Activated gamma-delta T cell treated with anti-CD3 and anti-CD28 coated beads, Interleukin-2, amount 50 U/mL, for 16 hours (primary cell): ENCODE measurements at places on chromosomes 2 and 18.

GRCh38 chr2:108320326-108320922 lies 31.7 kb downstream of the SULT1C2 start:
- DNase-seq = no peak

- DNase-seq = no peak
Measured at GRCh38 chr2:41966431-41966893, 81.4 kb upstream of the PKDCC start.

GRCh38 chr2:4404363-4404762 lies 701.0 kb downstream of the DCDC2C start:
- no peak for DNase-seq

- DNase-seq = no peak
Measured at GRCh38 chr2:191859681-191860080, 12.8 kb upstream of the CAVIN2 start.

DNA sequence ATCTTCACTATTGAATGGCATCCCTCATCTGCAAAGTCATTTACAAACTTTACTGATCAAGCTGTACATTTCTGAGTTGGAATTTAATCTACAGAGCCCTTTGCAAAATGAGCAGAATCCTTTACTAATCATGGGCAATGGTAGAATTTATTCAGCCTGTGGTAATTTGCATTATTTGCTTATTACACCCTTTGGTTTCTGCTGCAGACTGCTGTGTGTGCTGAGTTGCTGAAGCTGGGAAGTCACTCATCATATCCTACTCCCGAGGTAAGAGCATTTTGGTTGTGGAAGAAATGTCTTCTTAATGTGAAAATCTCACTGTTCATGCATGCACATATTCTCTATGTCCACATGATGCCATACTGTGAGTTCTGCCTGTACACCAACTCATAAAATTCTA lies 357.4 kb upstream of the SLC39A10 start:
- no peak for DNase-seq

GRCh38 chr2:100923461-100924060 lies 78.5 kb upstream of the RPL31 start:
- no peak for DNase-seq

- no peak for DNase-seq
Measured at GRCh38 chr2:149100739-149101699, 62.5 kb downstream of the LYPD6B start.

- DNase-seq = no peak
Measured at GRCh38 chr2:2708575-2709430, 377.7 kb upstream of the MYT1L start.

GRCh38 chr2:42342061-42342794 lies 18.8 kb downstream of the COX7A2L start:
- no peak for DNase-seq

GRCh38 chr2:121826036-121826435 lies 70.6 kb downstream of the TSN start:
- DNase-seq = no peak

DNA sequence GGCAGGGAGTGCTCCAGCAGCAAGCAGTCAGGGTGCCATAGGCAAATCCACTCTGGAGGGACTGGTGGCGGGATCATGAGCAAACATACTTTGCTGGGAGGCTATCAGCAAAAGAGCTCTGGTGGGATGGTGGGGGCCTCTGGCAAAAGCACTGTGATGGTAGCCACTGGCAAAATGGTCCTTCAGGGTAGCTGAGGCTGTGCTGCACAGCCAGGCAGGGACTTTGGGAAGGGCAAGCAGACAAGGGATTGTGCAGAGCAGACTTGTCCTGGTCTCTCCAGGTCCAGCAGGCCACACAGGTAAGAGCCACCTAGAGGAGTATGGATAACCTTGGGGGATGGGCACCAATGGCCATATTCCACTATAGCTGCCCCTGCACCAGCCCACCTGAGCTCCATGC lies 129.4 kb upstream of the OTOS start:
- DNase-seq = no peak

GRCh38 chr18:7367336-7367735 lies 136.4 kb downstream of the LRRC30 start:
- no peak for DNase-seq

DNA sequence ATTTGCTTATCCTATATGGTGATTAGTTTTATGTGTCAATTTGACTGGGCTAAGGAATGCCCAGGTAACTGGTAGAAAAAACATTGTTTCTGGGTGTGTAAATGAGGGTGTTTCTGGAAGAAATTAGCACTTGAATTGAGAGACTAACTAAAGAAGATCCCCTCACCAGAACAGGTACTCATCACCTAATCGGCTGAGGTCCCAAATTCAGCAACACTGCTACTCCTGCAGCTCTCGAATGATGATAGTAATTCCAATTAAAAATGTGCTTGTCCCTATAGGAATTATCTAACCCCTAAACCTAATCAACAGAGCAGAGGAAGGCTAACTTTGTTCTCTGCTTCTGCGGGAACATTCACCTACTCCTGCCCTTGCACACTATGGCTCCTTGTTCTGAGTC lies 464.5 kb upstream of the CHST9 start:
- DNase-seq = no peak

DNA sequence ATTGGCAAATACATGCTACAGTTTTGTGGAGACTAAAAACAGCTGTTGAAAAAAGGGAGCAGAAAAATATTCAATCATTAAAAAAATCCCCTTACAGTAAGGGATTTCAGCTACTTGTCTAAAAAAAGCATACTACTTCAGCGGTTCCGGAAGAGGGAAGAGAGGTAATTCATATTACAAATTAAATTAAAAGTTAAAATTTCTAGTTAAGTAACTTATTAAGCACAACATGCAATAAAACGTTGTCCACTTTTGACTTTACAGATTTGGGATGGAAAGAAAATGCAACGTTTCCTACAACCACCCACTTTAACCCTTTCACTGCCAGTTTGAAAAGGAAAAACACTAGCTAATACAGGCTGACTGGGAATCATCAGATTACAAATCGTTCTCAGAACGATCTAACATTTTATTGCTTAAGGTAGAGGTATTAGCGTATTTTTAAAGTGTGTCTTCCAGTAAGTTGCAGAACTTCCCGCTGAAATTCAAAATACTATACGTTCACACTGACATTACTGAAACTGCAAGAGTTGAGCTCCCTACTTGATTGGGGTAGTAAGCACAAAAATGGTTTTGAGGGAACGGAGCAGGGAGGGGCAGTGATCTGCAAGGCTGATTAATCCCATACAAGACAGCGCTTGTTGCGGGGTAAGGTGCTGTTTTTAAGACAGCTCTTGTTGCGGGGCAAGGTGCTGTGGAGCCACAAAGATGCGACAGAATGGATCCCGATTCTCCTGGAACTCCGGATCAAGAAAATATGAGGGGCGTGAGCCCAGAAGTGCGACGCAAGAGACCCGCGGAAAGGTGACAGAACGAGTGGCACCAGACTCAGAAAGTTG lies 743 bp downstream of the HADHA start:
- no peak for DNase-seq

DNA sequence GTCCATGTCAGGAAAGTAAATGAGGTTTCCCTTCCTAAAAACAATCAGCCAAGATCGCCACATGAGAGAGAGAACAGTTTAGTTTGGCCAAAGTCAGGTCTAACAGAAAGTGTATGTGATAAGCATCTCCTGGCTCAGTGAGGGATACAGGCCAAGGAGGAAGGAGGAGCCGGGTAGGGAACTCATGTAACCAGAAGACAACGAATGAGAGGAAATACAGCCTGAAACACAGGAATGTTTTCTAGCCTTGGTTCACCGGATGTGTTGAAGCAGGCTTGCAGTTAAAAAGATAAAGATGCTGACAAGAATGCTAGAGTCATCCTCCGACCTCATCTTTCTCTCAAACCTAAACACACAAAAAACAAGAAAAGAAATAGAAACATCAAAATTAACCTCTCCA lies 283.9 kb upstream of the SIX2 start:
- DNase-seq = no peak

- no peak for DNase-seq
Measured at GRCh38 chr2:199378948-199379650, 78.6 kb downstream of the SATB2 start.

- no peak for DNase-seq
Measured at GRCh38 chr2:25076749-25077148, 34.9 kb downstream of the EFR3B start.

DNA sequence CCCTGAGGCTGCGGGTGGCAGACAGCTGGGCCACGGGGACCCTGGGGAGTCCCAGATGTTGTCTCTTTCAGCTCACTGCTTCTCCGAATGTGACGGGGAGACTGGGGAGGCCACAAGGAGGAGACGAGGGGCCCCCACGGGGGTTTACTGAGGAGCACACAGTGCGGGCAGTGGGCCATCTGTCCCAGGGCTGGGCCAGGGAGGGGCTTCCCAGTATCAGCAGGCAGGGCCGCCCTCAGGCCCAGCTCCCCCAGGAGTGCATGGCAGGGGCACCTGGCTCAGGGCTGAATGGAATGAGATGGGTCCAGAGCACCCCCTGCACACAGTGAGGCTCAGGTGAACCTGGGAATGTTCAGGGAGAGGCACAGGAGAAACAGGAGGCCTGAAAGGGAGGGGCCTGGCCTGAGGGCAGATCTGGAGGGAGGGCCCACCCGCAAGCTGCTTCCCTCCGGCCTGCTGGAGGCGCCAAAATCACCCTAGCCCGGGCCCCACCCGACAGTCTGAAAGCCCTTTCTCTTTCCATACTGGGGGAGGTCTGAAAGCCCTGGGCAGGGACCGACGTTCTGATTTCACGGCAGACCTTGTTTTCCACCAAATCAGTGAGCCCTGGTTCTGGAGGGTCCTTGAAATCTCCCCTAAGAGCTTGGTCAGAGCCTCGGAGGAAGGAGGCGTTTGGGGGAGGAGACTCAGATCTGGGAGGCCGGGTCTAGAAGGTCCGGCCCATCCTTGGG lies 35.5 kb upstream of the PTMA start:
- no peak for DNase-seq

GRCh38 chr2:241733391-241734207 lies 831 bp upstream of the D2HGDH start:
- no peak for DNase-seq

DNA sequence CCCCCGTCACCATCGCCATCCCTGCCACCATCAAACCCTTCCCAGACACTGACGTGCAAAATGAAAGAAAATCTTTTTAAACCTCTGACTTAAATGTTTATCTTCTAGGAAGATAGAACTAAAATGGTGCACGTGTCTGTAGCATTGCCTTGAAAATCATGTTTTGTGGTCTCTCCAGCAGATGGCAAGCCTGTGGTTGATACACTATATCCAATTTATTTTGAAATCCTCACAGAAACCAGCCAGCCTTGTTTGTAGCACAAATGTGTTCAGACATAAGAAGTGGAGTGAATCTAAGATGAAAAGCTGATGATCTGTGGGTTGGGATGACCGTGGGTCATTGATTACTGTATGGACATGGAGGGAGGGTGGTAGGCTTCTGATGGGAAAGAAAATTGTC lies 436.2 kb upstream of the SMIM21 start:
- DNase-seq = no peak

DNA sequence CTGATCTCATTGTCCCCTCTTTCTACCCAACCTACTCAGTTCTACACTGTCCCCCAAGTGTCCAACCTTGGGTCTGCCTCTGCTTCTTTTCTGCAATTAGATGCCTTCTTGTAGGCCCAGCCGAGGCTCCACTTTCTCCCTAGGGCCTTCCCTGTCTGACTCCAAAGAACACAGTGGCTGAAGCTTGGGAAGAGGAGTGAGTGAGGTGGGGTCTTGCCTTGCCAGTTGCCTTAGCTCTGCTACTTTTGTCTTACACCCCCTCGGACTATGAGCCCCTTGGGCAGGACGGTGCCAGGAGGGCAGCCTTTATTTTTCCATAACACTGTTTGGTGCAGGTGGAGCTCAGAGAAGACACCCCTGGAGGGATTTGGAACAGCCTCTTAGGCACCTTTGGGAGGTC lies 345.1 kb downstream of the CYP26B1 start:
- DNase-seq = no peak

- no peak for DNase-seq
Measured at GRCh38 chr2:70029814-70030409, 57.4 kb upstream of the PCBP1 start.

DNA sequence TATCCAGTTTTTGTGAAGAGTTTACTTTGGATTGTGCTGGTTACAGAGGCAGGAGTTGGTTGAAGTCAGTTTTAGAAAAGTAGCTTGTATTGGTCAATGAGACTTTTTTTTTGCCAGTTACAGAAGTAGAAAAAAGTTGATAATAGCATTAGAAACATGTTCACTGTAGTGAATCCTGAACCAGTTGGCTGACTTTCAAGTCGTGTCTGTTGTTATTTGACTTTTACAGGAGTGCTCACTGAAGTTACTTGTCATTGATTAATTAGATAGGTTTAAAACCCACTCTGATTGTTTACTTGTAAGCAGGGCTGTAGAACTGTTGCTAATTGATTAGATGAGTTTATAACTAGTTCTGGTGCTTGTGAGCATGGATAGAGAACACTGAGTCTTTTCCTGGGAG lies 312.0 kb upstream of the VWC2L start:
- DNase-seq = no peak

GRCh38 chr2:65294701-65295100 lies 67.1 kb downstream of the ACTR2 start:
- DNase-seq = no peak

GRCh38 chr2:187297801-187298200 lies 150.3 kb downstream of the CALCRL start:
- DNase-seq = no peak

DNA sequence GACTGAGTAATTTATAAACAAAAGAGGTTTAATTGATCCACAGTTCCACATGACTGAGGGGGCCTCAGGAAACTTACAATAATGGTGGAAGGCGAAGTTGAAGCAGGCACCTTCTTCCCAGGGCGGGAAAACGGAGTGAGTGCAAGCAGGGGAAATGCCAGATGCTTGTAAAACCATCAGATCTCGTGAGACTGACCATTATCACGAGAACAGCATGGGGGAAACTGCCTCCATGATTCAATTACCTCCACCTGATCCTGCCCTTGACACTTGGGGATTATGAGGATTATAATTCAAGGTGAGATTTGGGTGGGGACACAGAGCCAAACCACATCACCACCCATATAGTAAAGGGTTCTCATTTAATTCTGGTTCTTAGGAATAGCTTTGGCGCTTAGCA lies 219.5 kb upstream of the ATP5MC3 start:
- DNase-seq = no peak

GRCh38 chr2:134982603-134983002 lies 64.0 kb downstream of the CCNT2 start:
- no peak for DNase-seq

DNA sequence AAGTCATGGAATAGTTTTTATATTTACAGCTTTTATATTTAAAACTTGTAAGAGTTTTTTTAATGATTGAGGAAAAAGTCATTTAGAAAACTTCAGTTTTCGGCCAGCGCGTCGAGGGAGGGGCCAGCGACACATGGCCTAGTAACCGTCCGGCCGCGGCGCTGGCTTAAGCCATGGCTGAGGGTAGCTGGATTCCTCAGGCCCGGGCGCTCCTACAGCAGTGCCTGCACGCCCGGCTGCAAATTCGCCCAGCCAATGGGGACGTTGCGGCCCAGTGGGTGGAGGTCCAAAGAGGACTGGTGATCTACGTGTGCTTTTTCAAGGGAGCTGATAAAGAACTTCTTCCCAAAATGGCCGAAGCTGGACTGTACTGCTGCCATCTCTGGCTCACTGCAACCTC lies 4.9 kb upstream of the KLHL41 start:
- no peak for DNase-seq
